ENCODE measurements at places on chromosomes 7 and 10.
A peak's percentile ranks its signal among the peaks of the same experiment; 100 is the strongest.

DNA sequence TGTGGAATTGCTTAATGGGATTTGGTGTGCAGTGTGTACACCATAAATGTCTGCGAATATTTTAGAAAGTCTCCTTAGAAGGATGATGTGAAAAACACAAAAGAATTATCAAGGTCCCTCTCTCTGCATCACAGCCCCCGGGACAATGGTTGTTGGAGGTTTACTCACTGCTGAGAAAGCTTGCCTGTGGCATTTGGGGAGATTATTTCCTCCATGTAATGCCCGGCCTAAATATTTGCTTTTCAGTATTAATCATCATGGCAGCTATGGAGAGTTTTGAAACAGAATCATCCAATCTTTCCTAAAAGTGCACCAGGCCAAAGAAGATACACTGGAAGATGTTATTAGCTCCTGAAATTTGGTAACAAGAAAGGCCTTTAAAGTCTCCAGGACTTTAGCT, 113.8 kb upstream of the ADCY1 start:
- DNase-seq: no peak

DNA sequence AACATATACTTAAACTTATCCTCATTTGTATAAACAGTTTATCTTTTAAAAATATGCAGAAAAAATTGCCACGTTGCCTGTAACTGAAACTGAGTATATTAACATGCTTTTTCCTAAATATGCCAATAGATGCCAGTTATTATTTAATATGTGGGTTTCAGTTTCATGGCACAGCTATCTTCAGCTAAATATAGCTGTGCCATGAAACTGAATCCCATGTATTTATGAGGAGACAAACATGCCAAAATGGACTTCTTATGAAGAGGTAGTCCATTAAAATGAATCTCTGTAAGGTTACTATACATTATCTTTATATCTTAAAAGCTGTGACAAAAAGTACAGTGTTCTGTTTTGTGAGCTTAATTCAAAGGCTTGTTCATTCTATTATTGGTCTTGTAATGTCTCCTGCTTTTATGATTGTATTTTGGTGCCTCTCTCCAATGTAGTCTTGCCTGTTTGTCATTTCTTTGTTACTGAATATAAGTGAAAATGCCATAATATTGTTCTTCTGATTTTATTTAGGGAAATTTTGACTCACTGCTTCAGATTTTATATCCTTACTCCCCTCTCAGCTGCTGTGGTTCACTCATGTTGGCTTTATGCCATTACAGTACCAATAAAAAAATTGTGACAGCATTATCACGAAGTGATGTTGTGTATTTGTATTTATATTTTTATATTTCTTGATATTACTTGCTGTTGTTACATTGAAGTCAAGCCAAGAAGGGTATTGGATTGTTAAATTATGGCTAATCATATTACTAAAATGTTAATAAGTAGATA, 34.3 kb upstream of the CACNA2D1 start:
- DNase-seq: no peak

- no peak for DNase-seq
Observed at GRCh38 chr7:44213206-44213876, 12.6 kb downstream of the YKT6 start.

DNA sequence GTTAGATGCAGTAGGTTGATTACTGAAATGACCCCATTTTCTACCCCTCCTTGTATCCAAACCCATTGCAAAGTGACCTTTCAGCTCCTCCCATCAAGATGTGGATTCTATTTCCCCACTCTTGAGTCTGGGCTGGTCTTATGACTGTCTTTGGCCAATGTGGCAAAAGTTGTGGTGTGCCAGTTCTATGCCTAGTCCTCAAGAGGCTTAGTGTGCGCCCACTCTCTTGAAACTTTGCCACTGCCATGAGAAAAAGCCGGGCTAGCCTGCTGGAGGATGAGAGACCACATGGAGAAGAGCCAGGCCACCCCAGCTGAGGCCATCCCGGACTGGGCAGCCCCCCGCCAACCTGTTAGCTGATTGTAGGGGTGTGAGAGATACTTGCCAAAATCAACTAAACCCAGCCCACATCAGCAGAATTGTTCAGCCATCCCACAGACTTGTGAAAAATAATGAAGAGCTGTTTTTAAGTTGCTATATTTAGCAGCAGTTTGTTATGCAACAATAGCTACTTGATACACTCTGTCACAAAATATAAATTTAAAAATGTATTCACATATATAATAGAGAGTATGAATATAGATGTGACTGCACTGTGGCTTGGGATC, 131.0 kb upstream of the PALS2 start:
- peak; percentile 32 for DNase-seq

GRCh38 chr7:87029078-87029477, 30.4 kb downstream of the ELAPOR2 start:
- DNase-seq: no peak

GRCh38 chr10:65395631-65396030, 1530.2 kb upstream of the LRRTM3 start:
- no peak for DNase-seq

- DNase-seq: no peak
Observed at GRCh38 chr7:16801111-16801542, 3.7 kb downstream of the AGR2 start.

- DNase-seq: no peak
Observed at GRCh38 chr7:95772771-95773581, 622 bp downstream of the DYNC1I1 start.

DNA sequence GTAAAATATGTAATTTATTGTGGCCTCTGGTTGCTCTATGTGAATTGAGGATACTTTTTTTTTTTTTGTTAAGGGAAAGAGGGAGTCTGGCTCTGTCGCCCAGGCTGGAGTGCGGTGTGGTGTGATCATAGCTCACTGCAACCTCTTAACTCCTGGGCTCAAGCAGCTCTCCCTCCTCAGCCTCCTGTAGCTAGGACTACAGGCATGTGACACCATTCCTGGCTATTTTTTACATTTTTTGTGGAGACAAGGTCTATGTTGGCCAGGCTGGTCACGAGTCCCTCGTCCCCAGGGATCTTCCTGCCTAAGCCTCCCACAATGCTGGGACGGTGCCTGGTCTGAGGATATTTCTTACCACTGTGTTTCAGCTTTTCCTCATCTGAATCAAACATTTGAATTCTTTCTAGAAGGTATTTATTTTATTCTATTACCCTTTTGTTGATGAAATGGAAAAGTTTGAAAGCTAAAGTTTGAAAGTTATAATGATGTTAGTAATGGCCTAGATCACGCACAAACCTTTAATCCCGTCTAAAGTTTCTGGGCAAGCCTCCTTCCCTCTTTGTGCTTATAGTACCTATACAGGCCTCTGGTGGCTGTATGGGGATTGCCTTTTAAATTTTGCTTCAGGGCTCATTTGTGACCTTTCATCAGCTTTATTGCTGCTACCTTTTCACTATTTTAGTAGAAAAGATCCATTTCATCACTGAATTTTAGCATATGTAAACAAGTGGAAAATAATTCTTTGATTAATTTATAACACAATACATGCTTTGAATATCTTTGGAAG, 2.0 kb downstream of the IFRD1 start:
- no peak for DNase-seq

DNA sequence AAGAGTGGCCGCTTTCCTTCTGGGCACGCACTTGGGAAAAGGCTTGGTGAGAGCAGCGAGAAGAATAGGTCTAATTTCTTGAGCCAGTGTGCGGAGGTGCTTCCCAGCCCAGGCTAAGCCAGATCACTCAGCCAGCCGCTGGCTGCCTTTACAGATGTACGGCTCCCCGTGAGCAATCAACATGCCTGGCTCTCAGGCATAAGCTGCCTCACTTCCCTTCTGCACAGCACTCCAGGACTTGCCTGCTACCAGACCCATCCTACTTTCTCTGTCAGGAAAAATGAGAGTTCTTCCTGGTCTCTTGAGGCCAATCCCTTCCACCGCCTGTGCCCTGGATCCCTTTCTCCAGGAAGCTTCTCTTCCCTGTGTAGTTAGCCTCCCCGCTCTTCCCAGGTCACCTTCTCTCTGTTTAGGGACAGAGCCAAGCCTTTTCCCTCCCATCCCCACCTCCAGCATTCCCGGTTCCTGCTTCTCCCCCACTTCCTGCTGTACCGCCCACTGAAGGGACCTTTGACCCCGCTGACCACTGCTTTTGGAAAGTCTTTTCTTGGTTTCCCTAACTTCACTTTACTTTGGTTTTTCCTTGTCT, 1.1 kb upstream of the ACTR3C start:
- DNase-seq: no peak

DNA sequence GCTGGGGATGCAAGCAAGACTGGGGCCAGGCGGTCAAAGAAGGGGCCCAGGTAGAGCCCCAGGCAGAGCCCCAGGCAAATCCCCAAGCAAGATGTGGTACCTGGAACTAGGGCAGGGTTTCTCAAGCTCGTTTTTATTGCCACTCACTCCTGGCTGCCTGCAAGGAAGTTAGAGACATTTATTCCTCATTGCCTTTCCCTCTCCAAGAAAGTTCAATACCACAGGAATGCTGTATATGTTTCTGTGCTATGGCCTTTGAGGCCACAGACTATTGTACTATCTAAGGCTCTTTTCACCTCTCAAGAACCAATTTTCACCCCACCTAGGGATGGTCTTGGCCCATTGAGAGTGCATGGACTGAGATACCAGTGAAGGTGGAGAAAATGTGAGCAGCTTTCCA, 71.3 kb downstream of the TACC2 start:
- DNase-seq: no peak

GRCh38 chr7:11795231-11795630, 36.8 kb downstream of the THSD7A start:
- no peak for DNase-seq

GRCh38 chr10:48703531-48704122, 19.0 kb downstream of the WDFY4 start:
- no peak for DNase-seq

DNA sequence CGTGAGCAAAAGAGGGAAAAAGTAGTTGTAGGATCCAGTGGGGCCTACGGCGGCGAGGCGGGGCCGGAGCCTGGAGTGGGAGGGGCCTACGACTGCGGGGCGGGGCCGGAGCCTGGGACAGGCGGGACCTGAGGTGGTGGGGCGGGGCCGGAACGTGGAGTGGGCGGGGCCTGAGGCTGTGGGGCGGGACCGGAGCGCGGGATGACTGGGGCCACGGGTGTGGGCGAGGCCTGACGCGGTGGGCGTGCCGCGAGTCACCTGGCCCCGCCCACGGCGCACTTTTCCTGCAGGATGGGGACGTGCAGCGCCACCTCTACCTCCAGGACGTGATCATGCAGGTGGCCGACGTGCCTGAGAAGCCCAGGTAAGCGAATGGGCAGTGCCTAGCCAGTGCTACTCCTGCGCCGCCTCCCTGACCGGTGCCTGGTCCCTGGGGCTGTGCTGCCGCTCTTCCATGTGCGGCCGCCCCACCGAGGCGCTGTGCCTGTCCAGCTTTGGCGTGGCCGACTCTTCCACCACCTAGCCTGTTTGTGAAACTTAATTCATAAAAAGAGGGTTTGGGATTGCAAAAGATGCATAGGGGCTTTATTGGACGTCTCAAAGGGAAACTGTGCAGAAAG, 496 bp downstream of the ZNF511 start:
- DNase-seq: peak; percentile 96

DNA sequence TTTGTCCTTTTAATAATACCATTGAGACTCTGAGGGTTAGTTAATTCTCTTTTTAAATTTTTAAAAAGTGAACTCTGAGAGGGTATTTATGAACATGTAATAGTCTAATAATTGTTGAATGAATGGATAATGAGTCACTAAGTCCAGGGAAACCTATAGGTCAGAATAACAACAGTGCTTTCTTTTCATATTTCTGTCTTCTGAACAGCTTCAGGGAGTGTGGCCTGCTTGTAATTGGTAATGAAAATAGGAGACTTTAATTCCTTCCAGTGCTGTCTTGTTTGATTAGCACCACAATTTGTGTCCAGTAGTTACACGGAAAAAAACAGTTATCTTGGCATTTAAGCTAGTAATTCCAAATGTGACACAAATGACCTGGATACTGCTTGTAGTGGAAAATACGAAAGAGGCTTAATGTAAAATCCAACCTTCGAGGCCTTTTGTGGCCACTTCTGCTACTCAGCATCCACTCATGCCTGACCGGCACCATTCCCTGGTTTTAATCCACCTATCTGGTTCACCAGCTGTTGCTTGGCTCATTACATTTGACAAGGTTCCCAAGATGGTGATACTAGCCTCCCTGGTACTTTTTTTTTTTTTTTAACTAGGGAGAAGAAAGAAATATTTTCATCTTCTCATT, 149.3 kb upstream of the IMMP2L start:
- DNase-seq: no peak

DNA sequence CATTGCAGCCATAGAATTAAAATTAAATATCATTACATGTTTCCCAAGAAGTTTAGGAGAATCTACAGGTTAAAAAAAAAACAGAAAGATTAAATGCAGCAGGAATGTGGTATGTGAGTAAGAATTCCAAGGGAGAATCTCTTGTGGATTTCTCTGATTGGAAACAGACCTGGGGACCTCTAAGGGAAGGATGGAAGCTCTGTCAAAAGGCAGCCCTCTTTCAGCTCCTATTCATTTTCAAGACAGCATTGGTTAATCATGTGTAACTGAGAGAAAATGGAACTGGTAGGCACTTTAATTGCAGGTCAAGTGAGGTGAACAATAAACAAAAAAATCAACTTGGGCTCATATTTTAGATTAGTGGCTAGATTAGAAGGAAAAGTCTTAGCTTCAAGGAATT, 81.4 kb upstream of the MTPN start:
- no peak for DNase-seq

- DNase-seq: no peak
Observed at GRCh38 chr10:110789604-110790433, 81.9 kb upstream of the PDCD4 start.

DNA sequence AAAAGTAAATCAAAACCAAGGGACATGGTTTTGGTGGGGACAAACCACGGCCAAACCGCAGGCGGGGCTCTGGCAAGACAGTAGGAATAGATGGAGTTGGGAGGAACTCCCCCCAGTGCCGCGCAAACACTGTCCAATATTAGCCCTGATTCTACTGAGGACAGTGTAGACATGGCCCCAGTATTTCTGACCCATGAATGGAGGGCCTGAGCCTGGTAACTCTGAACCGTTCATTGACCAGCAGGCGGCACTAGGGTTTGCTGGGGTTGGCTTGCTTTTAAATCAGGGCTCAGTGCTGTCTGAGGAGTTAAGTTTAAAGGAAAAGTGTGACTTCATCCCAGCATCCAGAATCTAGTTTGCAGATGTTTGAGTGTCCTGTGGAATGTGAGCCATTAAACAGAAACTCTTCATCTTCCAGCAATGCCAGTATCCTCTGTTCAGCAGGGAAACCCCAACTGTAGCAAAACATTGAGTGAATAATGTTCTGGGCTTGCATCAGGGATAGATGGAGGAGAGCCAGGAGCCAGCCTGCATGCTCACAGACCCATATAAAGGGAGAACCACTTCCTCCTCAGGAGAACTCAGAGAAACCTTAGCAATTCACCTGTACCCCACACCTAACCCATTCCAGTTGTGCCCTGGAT, 147.4 kb upstream of the PRSS58 start:
- DNase-seq: no peak

Data from T-helper 2 cell (primary cell).